Stimulated activated naive CD8-positive, alpha-beta T cell treated with anti-CD3 and anti-CD28 coated beads, Interleukin-15, Interleukin-2, amounts not matched to agents 100 U/mL and 50 U/mL, for 24 hours (primary cell): ENCODE measurements at places on chromosomes 3 and 15.
A peak's percentile ranks its signal among the peaks of the same experiment; 100 is the strongest.

- no peak for DNase-seq
These were observed 153.7 kb upstream of the KCNMB2 start for GRCh38 chr3:178382449-178383061.

DNA sequence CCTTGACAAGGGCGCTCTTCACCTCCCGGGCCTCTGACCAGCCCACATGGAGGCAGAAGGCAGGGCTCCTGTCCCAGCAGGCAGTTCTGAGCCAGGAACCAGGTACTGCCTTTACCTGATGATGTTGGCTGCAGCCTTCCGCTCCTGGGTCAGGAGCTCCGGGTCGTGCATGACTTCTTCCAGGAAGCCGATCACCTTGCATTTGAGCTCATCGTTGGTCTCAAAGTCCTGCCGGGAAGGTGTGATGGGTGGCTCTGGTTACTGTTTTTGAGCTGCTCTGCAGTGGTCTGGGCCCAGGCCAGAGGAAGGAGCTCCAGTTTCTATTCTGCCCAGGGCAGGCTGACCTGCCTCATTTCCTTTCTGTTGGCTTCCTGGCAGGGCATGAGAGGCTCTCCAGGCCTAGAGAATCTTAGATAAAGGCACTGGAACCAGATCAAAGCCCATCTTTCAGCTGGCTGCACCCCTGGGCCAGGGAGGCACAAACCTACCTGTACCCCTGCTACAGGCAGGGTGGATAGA, 53.2 kb upstream of the CTSH start:
- no peak for DNase-seq

DNA sequence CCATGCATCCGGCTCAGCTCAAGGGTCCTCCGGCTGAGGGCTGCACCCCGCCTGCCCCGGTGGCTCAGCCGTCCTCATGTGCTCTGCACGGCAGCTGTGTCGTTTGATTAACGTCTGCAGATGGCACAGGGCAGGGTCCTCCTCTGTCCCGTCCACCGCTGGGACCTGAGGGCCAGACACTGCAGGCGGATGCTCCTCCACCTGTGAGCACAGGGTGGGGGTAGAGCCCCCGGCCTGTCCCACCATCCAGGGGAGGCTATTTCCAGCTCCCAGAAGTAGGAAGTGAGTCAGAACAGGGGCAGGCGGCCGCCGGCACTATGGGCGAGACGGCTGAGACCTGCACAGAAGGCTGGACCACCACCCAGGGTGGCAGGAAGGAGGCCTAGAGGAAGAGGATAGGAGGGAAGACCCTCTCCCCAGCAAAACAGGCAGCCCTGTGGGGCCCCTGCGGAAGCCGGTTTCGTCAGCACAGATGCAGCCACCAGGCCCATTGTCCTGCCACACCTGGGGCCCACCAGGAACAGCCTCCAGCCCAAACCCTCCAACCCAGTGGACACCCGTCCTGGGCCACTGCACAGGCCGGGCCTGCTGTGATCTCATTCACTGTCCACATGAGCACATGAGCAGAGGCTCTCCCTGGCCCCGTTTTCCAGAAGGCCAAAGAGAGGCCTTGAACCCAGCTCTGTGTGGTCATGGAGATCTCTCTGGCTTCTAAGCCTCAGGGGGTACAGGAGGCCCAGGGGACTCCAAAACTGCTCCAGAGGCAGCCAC, 12.6 kb upstream of the PLXND1 start:
- no peak for DNase-seq

GRCh38 chr15:51310064-51310463, 28.3 kb downstream of the CYP19A1 start:
- no peak for DNase-seq

DNA sequence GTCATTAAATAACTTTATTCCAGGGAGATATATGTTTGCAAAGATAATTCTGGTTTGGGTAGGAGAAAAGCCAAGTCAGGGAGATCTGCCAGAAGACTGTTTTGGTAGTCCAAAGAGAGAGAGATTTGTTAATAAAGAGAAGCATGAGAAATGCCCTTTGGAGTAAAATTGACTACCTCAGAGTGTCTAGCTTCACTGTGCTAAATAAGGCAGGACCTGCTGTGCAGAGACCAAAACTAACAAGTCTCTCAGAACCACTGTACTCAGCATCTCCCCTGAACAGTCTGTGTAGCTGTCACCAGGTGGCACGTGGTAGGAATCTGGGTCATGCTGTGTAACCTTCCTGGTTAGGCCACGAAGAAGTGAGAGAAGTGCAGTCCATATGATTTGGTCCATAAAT, 31.6 kb upstream of the SLC35G2 start:
- peak; percentile 13 for DNase-seq

GRCh38 chr3:33001889-33002288, 50.4 kb downstream of the CCR4 start:
- DNase-seq, result no peak

DNA sequence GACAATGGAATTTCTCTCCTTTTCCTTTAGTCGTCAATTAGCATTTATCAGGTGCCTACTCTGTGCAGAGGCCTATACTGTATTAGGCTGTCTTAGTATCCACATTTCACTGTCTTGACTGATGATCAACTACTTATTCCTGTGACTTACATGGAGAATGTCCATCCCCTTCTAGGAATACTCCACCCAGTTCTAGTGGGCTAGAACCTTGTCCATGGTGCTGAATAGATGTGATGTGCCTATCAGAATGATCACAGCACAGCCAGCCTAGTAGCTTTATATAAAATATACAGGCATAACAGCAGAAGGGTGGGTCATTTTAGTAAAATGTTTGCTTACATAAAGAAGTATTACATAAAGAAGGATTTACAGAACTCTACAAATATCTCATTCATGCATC, 621.4 kb downstream of the PDCD6IP start:
- no peak for DNase-seq

DNA sequence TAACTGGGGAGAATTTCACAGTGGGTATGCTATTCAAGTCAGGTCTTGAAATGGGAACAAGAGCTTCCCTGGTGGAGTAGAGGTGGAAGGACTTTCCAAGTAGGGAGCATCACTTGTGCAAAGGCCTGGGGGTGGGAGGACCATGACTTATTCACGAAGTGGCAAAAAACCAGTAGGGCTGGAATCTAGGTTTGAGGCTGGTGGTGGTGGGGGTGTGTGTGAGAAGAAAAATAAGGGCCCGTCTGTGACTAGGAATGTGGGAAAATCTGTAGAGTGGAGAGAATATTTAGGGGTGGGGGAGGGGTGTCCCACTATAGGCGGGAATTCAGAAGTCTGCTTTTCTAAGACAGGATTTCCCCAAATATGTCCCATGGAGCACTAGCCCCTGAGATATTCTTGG, 271.9 kb upstream of the TBL1XR1 start:
- DNase-seq, result no peak

DNA sequence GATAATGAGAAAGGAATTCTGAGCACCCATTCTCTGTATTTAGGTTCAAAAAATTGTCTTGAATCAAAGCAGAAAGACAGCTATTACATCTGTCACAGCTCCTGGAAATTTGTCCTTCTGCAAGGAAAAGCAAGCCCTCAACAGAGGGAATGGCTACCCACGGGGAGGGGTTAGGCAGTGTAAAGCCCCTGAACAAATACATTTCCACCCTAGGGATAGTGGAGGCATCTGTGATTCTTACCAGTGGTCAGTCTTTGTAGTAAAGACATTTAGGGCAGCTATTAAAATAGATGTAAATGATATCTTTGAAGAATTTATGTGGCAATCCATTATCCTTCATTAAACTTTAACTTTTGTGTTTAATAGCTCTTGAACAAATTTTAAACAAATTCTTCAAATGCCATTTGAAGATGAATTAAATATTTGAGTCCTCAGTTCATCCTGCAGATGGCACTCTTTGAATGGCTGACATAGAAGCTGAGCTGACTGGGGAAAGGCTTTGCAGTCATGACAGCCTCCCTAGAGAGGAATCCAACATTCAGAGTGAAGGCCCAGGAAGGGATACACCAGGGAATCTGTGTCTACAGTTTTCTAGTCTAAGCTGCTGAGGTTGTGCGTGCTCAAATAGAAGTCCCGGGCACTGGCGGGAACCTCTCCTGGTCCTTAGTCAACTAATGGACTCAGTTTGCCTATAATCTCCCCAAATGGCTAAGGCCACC, 359.7 kb upstream of the ROPN1 start:
- no peak for DNase-seq

GRCh38 chr3:146339349-146339748, 88.4 kb upstream of the PLSCR4 start:
- DNase-seq, result no peak

DNA sequence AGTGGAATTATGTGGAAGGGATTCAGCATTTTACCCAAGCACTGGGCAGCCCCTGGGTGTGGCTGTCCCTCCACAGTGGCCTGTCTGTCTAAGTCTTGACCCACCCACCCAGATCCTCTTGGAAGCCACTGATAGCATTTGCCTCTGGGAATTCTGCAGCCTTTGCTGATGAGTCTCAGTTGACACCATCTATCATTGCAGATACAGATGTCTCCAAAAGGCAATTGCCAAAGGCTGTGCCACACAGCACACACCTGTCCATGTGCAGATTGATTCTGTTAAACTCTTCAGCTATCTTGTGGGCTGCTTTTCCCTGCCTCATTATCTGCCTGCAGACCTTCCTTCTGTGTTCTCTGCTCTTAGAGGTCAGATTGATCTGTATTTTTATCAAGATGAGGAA, 18.1 kb downstream of the CX3CR1 start:
- no peak for DNase-seq

DNA sequence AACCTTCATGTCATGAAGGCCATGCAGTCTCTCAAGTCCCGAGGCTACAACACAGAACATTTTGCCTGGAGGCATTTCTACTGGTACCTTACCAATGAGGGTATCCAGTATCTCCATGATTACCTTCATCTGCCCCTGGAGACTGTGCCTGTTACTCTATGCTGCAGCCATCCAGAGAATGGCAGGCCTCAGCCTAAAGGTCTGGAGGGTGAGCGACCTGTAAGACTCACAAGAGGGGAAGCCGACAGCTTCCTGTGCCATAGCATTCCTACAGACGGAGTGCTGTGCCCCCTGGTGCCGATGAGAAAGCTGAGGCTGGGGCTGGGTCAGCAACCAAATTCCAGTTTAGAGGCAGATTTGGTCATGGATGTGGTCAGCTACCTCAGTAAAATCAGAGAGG, 51.3 kb upstream of the CADPS start:
- DNase-seq, result no peak

DNA sequence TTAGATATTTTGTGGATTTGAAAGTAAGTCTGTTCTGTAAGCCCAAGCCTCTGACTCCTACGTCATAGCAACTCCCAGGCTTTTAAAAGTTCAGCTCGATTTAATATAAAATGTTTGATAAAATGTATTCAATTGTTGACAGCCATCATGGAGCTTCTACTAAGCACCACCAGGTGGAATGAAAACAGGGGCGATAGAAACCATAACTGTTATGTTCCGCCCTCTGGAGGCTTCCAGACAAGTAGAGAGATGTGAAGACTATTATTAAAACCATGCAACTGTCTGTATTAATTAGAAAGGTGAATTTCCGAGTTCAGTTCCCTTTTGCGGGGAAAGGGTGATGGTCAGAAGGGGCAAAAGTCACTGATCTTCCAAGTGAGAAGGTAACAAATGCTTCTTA, 292.2 kb downstream of the NR2F2 start:
- no peak for DNase-seq

- DNase-seq, result no peak
These were observed 32.1 kb downstream of the CLDN18 start for GRCh38 chr3:138042043-138042442.

DNA sequence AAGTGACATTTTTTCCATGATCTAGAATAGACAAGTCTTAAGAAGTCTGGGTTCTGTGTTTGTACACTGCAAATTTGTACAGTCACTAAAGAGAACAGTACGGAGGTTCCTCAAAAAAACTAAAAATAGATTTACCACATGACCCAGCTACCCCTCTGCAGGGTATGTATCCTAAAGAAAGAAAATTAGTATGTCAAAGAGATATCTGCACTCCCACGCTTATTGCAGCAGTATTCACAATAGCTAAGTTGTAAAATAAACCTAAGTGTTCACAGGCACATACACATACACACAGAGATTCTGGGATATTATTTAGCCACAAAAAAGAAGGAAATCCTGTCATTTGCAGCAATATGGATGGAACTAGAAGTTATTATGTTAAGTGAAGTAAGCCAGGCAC, 120.4 kb downstream of the ZIC1 start:
- no peak for DNase-seq

DNA sequence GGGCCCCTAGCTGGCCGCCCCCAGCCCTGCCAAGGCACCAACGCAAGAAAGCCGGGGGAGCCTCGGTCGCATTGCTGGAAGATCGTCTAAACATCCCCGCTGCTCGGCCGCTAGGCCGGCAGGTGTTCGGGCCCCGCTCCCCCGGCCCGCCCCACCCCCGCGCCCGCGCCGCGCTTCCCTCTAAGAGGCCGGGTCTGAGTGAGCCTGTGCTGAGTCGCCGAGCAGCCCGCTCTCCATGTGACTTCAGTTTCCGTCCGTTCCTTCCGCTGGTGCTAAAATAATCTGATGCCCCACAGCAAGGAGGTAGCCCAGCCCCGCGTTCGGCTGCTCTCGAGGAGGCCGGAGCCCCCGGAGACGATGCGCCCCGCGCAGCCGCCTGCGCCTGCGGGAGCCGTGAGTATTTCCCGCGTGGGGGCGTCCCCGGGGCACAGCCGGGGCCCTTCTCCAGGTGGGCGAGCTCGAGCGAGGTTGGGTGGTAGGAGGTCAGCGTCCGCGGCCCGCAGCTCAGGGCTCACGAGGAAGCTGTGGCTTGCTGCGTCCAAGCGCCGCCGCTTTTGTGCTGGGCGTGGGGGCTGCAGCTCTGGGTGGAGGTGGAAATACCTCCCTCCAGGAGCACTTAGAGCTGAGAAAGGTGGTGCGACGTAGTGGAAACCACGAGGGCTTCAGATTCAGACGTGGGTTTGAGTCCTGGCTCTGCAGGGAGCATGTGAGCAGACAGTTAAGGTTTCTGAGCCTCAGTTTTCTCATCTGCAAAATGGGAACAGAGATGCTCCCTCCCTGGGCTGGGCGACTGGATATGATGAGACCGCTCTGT, at the start of gene NRROS:
Gene NRROS (plus strand): TSS at position 212 of the 814 bp plus-strand sequence. CDS start 14,846 bp downstream, outside the sequence.
- peak; percentile 77 for DNase-seq

- peak; percentile 34 for DNase-seq
These were observed 134.4 kb downstream of the TMCO5A start for GRCh38 chr15:38068626-38069391.

GRCh38 chr3:4776980-4777581, 202.2 kb upstream of the BHLHE40 start:
- DNase-seq, result peak; percentile 13

DNA sequence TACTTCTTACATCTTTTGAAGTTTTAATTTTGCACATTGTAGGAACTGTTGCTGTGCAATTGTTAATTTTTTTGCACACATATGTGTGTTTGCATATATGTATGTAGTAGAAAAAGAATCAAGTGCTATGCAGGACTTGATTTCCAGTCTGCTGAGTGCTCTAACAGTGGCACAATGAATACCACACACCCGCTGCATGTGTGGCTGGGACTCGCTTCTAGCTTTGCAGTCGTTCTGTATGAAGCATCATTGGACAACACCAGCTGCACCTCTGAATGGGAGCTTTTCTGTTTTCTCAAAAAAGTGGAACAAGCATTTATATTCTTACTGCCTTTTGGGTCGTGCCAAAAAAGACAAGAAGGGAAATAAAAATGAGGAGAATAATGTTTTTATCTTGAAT, 564.7 kb downstream of the FOXP1 start:
- DNase-seq, result no peak

- no peak for DNase-seq
These were observed 16.3 kb downstream of the C3orf20 start for GRCh38 chr3:14691239-14691638.

GRCh38 chr3:108301695-108302404, 5.5 kb downstream of the HHLA2 start:
- DNase-seq, result no peak
